Upper lobe of right lung (tissue), 1 donor: ENCODE measurements at places on chromosomes 1 and 21. TPM values are rescaled to one million over a fixed set of nuclear protein-coding genes. Genes with fewer than 3 reads are reported as not detected.

The DAP3 gene
- 79.6 TPM for total RNA-seq

The CPLANE2 gene
- 11.7 TPM for total RNA-seq

The BSDC1 gene
- 67.6 TPM for total RNA-seq

- no peaks in the 10 kb centered on the region for H3K36me3 ChIP-seq
- peak; percentile 69 for DNase-seq
- peaks cover 24% of the 10 kb centered on the region for H3K4me1 ChIP-seq
- no peaks in the 10 kb centered on the region for H3K27me3 ChIP-seq
- no peak overlapping the region for H3K4me3 ChIP-seq
These were observed 19.8 kb upstream of the SARS1 start for GRCh38 chr1:109193653-109194590.

GRCh38 chr1:70091811-70092210 lies 113.6 kb downstream of the LRRC40 start:
- H3K4me1 ChIP-seq, result no peaks in the 10 kb centered on the region
- no peaks in the 10 kb centered on the region for H3K27me3 ChIP-seq
- no peak for DNase-seq
- no peak overlapping the region for H3K4me3 ChIP-seq

DNA sequence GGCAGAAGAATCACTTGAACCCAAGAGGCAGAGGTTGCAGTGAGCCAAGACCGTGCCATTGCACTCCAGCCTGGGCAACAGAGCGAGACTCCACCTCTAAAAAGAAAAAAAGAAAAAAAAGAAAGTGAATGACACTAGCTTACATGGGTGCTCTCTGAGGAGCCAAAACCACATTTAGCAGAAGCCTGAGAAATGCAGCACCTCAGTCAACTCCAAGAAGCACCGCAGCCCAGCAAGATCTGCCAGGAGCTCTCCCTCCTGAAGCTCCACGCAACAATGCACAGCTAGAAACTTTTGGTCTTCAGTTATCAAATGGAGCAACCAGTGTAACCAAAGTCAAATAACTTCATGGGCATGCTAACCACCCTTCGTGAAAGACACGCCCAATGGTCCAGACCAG lies 229.1 kb downstream of the SETD4 start:
- H3K27me3 ChIP-seq, result peaks cover 7% of the 10 kb centered on the region
- H3K4me1 ChIP-seq, result no peaks in the 10 kb centered on the region
- no peak overlapping the region for H3K27ac ChIP-seq
- no peak overlapping the region for H3K4me3 ChIP-seq

DNA sequence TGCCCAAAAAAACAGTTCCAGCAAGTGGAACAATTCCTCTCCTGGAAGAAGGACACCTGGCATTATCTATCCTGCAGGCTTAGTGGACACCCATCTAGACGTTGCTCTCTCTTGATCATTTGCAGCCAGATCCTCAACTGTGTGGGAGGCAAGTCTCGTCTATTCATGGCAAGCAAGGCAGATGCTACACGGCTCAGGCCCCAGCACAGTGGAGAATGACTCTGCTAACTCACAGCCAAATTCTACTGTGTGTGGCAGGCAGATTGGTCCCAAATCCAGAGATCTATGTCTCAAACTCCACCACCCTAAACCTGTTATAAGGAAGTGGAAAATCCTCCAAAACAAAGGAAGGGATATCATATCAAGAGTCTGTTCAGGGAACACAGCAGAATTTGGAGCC lies 7.0 kb downstream of the TNNT2 start:
- no peak for DNase-seq
- no peak overlapping the region for H3K4me3 ChIP-seq
- no peaks in the 10 kb centered on the region for H3K36me3 ChIP-seq
- H3K27ac ChIP-seq, result no peak overlapping the region
- peaks cover 7% of the 10 kb centered on the region for H3K27me3 ChIP-seq

GRCh38 chr1:50739125-50739524 lies 220.9 kb downstream of the FAF1 start:
- no peaks in the 10 kb centered on the region for H3K4me1 ChIP-seq
- H3K4me3 ChIP-seq, result no peak overlapping the region
- peaks cover 30% of the 10 kb centered on the region for H3K36me3 ChIP-seq
- DNase-seq, result no peak

- no peak for DNase-seq
- H3K4me1 ChIP-seq, result peaks cover 12% of the 10 kb centered on the region
- no peaks in the 10 kb centered on the region for H3K36me3 ChIP-seq
- H3K27ac ChIP-seq, result peak overlapping the region; percentile 53
- no peaks in the 10 kb centered on the region for H3K27me3 ChIP-seq
- H3K4me3 ChIP-seq, result no peak overlapping the region
These were observed 37.7 kb upstream of the MAP10 start for GRCh38 chr1:232767305-232768074.

DNA sequence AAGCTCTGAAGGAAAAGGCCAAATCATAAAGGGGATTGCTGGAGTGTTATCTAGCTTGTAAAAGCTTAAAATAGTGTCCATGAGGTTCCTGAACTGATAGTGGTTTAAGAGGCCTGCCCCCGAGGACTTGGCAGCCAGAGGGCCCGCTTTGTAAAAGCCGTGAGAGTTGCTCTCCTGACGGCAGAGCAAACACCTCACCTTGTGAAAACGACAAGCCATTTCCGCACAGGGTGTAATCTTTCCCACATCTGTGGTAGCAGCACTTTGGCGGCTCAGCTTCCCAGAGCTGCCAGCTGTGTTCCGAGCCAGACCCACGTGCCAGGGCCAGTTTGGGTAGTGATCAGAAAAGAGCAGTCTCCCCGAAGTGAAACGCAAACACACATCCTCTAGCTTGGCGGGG lies 37.0 kb downstream of the SERBP1 start:
- H3K4me1 ChIP-seq, result no peaks in the 10 kb centered on the region
- H3K27me3 ChIP-seq, result no peaks in the 10 kb centered on the region
- no peaks in the 10 kb centered on the region for H3K36me3 ChIP-seq
- DNase-seq, result no peak

GRCh38 chr1:231959225-231959884 lies 332.8 kb downstream of the DISC1 start:
- H3K4me1 ChIP-seq, result no peaks in the 10 kb centered on the region
- no peaks in the 10 kb centered on the region for H3K27me3 ChIP-seq
- H3K36me3 ChIP-seq, result no peaks in the 10 kb centered on the region
- no peak overlapping the region for H3K4me3 ChIP-seq
- H3K27ac ChIP-seq, result no peak overlapping the region

GRCh38 chr1:226982451-226983177 lies 42.5 kb downstream of the COQ8A start:
- DNase-seq, result no peak
- no peaks in the 10 kb centered on the region for H3K27me3 ChIP-seq
- peaks cover 10% of the 10 kb centered on the region for H3K4me1 ChIP-seq

GRCh38 chr1:3642919-3643675 lies 6.8 kb downstream of the WRAP73 start:
- no peaks in the 10 kb centered on the region for H3K27me3 ChIP-seq
- H3K36me3 ChIP-seq, result peaks cover 34% of the 10 kb centered on the region
- H3K27ac ChIP-seq, result no peak overlapping the region
- H3K4me1 ChIP-seq, result no peaks in the 10 kb centered on the region
- no peak overlapping the region for H3K4me3 ChIP-seq
- peak; percentile 40 for DNase-seq

GRCh38 chr1:231693361-231694074 lies 66.9 kb downstream of the DISC1 start:
- H3K4me3 ChIP-seq, result no peak overlapping the region
- peaks cover 9% of the 10 kb centered on the region for H3K4me1 ChIP-seq
- no peak for DNase-seq
- no peaks in the 10 kb centered on the region for H3K36me3 ChIP-seq
- H3K27ac ChIP-seq, result no peak overlapping the region

- no peak overlapping the region for H3K4me3 ChIP-seq
- no peaks in the 10 kb centered on the region for H3K4me1 ChIP-seq
- no peak overlapping the region for H3K27ac ChIP-seq
- DNase-seq, result no peak
- H3K36me3 ChIP-seq, result peaks cover 99% of the 10 kb centered on the region
These were observed 42.1 kb downstream of the PARP1 start for GRCh38 chr1:226365831-226366231.
